Stimulated activated CD4-positive, alpha-beta T cell treated with anti-CD3 and anti-CD28 coated beads, TNF-alpha, amount 100 ng/mL, for 4 hours (primary cell): ENCODE measurements at places on chromosomes 16 and 17.

GRCh38 chr17:79587945-79588344 is 22.9 kb downstream of the RBFOX3 start:
- no peak for DNase-seq

- no peak for DNase-seq
These were observed 28.5 kb upstream of the VAT1L start for GRCh38 chr16:77759821-77760220.

DNA sequence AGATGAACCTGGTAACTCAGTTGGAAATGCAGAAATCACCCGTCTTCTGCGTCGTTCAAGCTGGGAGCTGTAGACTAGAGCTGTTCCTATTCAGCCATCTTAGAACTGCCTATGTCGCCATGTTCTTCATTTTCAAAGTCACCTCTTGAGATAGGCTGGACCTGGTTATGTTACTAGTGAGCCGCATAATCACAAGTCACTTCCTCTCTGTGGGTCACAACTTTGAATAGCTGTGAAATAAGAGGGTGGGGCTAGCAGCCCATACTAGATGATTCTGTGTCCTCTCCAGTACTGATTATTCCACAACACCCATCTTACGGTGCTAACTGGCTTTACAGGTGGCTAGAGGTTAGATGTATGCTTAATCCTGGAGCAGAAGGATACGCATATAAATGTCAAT is 74.2 kb downstream of the VPS53 start:
- DNase-seq = no peak

- DNase-seq = no peak
These were observed 30.5 kb downstream of the CUEDC1 start for GRCh38 chr17:57924677-57925076.

DNA sequence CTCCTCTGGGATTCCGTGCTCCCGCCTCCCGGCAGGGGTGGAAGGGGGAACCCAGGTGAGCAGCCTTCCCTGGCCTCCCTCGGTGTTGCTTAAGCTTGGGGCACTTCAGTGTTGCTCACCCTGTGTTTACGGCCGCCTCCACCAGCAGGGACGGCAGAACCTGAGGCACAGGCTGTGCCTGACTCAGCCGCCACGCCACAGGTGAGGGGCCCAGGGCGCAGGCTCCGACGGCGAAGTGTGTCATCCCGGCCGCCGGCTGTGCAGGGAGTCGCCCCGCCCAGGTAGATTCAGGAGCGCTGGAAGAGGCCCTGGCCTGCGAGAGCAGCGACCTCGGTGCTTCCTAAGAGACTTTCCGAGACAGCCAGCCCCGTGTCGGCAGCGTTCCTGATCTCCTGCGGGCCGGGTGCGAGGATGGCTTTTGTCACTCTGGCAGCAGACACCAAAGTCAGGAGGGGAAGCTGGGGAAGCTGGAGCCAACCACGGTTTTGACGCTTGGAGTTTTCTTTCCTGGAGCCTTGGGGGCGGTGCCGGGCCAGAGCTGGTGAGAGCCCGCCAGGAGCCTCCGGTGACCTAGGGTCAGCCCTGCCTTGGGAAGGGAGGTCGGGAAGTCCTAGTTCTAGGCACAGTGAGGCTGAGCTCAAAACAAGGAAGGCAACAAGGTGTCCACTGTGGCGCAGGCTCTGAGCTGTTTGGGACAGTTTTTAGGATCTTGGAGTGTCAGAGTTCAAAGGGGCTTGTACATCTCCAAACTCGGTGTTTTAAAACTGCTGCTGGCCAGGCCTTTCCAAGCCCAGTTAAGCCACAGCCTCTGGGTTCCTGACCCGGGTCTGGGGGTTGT is 2.1 kb downstream of the GSE1 start:
- DNase-seq = peak; percentile 38

DNA sequence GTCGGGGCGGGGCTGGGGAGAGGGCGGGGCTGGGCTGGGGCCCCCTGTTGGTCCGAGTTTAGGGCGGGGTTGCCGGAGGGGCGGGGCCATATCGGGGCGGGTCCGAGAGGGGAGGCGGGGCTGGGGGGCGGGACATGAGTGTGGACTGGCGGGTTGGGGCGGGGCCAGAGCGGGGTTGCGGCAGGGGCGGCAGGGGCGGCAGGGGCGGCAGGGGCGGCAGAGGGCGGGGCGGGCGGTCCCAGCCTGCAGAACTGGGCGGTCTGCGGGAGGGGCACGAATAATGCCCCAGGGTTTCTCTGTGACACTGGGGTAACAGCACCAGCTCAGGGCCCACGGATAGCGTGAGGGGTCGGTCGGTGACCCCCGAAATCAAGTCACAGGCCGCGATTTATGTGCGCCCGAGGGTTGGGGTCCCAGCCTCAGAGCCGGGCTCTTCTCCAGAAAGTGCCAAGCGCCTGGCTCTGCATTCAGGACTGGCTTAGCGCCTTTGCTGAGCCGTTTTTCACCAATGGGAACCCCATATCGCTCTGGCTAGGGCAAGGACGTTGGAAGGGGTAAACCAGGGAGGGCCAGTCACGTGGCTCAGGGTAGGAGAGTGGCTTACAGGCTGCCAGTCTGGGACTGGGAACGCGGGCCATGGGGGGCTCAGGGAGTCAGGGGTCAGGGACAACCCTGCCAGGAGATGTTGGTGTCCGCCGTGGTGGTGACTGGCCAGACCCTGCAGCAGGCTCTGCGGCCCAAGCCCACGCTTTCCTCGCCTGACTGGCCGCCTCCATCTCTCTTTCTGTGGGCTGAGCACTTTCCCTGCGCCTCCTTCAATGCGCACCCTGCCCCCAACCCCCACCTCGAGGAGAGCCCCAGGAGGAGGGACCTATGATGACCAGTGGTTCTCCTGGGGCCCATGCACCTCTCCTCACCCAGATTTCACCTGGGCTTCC is 1.2 kb upstream of the METTL26 start:
- peak; percentile 85 for DNase-seq

- DNase-seq = no peak
These were observed 66.1 kb upstream of the SMURF2 start for GRCh38 chr17:64728041-64728695.

- no peak for DNase-seq
These were observed 84.6 kb upstream of the GRIN2A start for GRCh38 chr16:10266809-10267208.

DNA sequence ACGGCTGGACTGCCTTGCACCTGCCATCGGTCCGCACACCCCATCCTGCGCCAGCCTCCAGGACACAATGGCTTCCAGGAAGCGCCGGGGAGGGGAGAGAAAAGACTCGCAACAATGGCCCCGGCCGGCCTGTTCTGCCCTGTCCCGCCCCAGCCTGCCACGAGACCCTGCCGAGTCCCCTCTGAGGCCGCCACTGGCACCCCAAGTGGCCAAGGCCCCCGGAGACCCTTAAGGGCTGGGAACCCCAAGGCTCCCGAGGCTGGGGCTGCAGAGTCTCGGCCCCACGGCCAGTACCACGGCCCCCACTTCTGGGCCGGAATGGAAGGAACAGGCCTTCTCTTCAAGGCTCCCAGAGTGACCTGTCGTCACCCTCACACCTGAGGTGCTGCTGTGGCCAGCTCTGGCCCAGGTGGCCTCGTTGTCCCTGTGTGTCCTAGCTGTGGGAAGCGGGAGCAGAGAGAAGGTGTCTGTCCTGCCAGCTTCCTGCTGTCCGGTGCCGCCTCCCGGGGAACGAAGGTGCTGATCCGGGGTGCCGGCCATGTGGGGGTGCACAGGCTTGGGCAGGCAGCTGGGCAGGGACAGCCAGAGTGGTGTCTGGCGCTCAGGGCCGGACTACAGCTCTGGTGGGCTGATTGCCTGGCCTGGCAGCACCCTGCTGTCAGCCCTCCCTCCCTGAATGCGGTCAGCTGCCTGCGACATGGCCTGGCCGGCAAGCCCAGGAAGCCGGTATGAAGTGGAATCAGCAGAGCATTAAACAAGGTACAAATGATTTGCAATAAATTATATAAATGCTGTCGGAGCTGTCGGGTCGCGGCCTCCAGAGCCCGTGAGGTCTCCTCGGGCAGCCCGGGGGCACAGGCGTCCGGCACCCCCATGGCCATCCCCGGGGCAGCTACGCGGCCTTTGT is 8.2 kb upstream of the CACNA1H start:
- no peak for DNase-seq
